Right cardiac atrium (tissue), 5 donors: ENCODE measurements at places on chromosomes 2 and 18. TPM values are rescaled to one million over a fixed set of nuclear protein-coding genes. Genes with fewer than 3 reads are reported as not detected.

Gene DNAJC5G
- 2.1 TPM for total RNA-seq

Gene CLEC4F
- 0.40 TPM for total RNA-seq

GRCh38 chr2:234404957-234405356, 91.9 kb downstream of the ARL4C start:
- DNase-seq: no peak

DNA sequence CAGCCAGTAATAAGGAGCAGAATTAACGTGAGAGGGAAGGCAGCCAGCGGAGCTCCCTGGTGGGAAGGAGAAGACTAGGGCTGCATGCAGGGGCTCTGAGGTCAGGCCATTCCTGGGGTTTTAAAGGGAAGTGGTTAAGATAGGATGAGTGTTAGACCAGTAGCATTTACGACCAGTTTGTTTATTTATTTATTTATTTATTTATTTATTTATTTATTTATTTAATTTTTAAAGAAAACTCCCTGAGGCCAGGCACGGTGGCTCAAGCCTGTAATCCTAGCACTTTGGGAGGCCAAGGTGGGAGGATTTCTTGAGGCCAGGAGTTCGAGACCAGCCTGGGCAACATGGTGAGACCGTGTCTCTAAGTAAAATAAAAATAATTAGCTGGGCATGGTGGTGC, 152.8 kb downstream of the FHOD3 start:
- DNase-seq: no peak

DNA sequence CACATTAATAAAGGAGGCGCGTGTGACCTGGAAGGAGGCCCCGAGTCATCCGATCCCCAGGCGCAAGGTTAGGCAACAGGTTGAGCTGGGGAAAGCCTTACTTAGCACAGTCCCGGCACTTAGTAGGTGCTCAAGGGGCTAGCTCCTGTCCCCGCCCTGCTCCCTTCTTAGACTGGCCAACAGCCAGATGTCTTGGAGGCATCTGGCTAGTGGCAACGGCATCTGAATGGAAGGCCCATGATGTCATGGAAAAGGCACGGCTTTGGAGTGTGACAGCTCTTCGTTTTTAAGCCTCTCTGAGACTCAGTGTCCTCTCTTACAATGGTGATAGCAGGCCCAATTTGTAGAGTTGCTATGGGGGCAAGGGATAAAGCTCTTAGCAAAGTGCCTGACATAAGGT, 258.3 kb downstream of the CYRIA start:
- DNase-seq: peak; percentile 18

Gene NXPH2
- not detected for total RNA-seq

Gene DSG2
- 77.6 TPM for total RNA-seq

Gene GAL3ST2
- total RNA-seq: 0.23 TPM

Gene DLGAP1
- 0.31 TPM for total RNA-seq

DNA sequence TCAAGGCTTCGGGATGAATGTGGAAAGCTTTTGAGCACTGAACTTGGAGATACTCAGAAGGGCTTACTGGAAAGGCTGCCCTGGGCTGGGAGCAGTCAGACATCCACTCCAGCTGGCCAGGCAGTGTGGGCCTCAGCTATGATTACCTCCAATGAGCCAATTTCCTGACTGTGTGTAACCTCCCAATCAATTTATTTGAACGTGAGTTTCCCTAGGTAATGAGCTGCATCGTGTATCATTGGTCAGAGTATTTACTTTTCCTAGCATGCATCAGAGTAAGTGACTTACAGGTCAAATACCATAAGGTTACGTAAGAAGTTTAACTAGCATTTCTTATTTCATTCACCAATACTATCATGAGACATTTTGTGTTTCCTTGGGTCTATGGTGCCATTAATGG, 11.0 kb upstream of the CTAGE1 start:
- no peak for DNase-seq

DNA sequence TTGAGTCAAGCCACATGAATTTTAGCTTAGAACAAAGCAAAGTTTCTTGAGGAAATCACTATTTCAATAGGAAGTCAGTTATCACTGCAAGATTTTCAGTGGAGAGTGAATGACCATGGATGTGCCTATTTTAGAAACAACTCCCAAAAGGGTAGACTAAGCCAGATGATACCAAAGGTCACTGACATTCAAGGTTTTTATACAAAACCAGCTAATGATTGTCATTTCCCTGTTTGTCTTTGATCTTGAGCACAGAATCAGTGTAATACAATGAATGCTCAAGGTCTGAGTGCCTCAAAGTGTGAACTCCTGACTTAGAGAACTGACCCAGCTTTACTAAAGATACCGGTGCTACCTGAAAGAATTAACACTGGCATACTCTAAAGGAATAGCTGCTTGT, 60.5 kb downstream of the CDH2 start:
- no peak for DNase-seq

GRCh38 chr2:207734264-207734635, 22.8 kb downstream of the CCNYL1 start:
- DNase-seq: no peak

DNA sequence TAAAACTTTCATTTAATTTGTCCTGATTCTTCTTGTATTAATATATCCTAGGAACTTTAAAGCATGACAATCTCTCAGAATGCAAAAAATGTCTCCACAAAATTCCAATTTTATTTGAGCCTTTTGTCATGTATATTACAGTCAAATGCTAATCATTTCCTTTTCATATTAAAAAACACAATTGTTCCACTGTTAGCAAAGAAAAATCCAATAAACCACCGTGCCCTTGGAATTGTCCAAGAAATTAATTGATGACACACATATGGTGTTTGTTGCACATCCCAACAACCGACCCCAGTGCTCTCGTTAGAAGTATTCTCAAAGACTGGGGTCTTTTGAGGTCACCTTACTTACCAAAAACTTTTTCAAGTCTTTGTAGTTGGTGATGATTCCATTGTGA, 28.1 kb downstream of the GFPT1 start:
- DNase-seq: no peak
